ENCODE measurements at places on chromosomes 5 and 9. TPM values are rescaled to one million over a fixed set of nuclear protein-coding genes. Genes with fewer than 3 reads are reported as not detected.

Gene PPP1R26
- 10.9 TPM for polyA plus RNA-seq

Gene CARTPT
- not detected for polyA plus RNA-seq

Gene PITX1
- polyA plus RNA-seq, result 17.8 TPM

Gene SIMC1
- 13.1 TPM for polyA plus RNA-seq

Gene BTNL3
- polyA plus RNA-seq, result not detected

Gene ANKRD33B
- polyA plus RNA-seq, result 1.8 TPM

Gene PCDHB4
- 3.1 TPM for polyA plus RNA-seq

Gene IFNK
- not detected for polyA plus RNA-seq

Gene LCN15
- polyA plus RNA-seq, result 0.49 TPM

Gene PLCXD3
- 0.09 TPM for polyA plus RNA-seq

Gene LMX1B
- polyA plus RNA-seq, result 0.80 TPM

Gene SLC45A2
- polyA plus RNA-seq, result 0.33 TPM

Gene CEL
- 1.8 TPM for polyA plus RNA-seq

Gene TCF7
- 2.6 TPM for polyA plus RNA-seq

Gene UNC13B
- 20.5 TPM for polyA plus RNA-seq

Gene NKD2
- 2.4 TPM for polyA plus RNA-seq

Gene NR6A1
- 1.1 TPM for polyA plus RNA-seq

Gene TEK
- polyA plus RNA-seq, result 14.0 TPM

Gene CNTFR
- polyA plus RNA-seq, result 44.9 TPM

Gene ARL14EPL
- polyA plus RNA-seq, result not detected

Gene CCL27
- polyA plus RNA-seq, result 0.51 TPM

Gene SLC36A2
- polyA plus RNA-seq, result 0.62 TPM

Gene LHX6
- polyA plus RNA-seq, result 5.1 TPM

Gene RC3H2
- polyA plus RNA-seq, result 30.4 TPM

Gene BARX1
- polyA plus RNA-seq, result 0.46 TPM

Gene ALDOB
- 0.51 TPM for polyA plus RNA-seq

Gene TEX48
- polyA plus RNA-seq, result not detected

Gene PMPCA
- 35.3 TPM for polyA plus RNA-seq

Gene BRD3OS
- 9.3 TPM for polyA plus RNA-seq

Gene TLR4
- 5.0 TPM for polyA plus RNA-seq

Gene FUT7
- 0.08 TPM for polyA plus RNA-seq

Gene EIF4EBP3
- polyA plus RNA-seq, result 8.8 TPM

Gene DPYSL3
- 95.7 TPM for polyA plus RNA-seq

Gene GGTA1
- 9.1 TPM for polyA plus RNA-seq

Gene TCOF1
- polyA plus RNA-seq, result 16.9 TPM

Gene C5orf52
- not detected for polyA plus RNA-seq

Gene SLC35A4
- 52.8 TPM for polyA plus RNA-seq

Gene KCNV2
- polyA plus RNA-seq, result 0.27 TPM

Gene HMGCR
- polyA plus RNA-seq, result 29.4 TPM

Gene PCDHGB6
- 3.5 TPM for polyA plus RNA-seq

Gene SERINC5
- 19.1 TPM for polyA plus RNA-seq

All from forelimb muscle (tissue), 1 donor.